Pancreas (tissue), 10 donors: ENCODE measurements at places on chromosomes 1 and 21. TPM values are rescaled to one million over a fixed set of nuclear protein-coding genes. Genes with fewer than 3 reads are reported as not detected.

Gene BARHL2
- polyA plus RNA-seq: not detected

DNA sequence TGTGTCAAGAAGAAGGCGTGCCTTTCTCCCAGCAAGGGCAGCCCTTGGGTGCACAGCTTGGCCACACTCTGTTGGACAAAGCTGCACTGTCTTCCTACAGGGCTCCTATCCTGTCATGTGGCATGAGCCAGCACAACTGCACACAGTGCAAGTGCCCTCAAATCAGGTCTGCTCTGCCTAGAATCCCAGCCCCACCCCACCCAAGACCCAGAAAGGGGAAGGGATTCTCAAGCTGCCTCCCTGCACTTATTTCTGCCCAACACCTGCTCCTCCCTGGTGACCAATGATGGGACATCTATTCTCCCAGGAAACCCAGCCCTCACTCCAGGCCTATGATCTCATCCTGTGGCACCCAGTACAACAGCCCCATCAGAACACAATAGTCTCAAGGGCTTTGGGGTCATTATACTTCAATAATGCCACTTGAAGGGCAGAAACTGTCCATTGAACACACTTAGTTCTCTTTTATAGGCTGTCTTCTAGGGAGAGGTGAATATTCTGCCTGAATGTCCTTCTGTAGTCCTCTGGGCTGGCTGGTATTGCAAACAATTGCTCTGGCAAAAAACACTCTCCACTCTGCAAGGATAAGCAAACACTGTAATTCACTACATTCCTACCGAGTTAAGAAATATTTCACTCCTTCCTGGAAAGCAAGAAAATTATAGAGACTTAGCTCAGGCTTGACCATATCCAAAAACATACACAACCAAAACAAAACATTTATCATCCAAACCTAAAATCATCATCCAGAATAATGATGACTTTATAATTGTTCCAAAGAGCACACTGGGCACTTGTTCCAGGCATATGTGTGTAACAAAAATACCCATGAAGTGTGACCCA is 43.1 kb upstream of the IGSF3 start:
- DNase-seq: no peak

- DNase-seq: no peak
Observed at GRCh38 chr1:76185207-76185606, 110.7 kb downstream of the ST6GALNAC3 start.

- peak; percentile 52 for DNase-seq
Observed at GRCh38 chr1:91744953-91745639, 140.9 kb downstream of the TGFBR3 start.

- no peak for DNase-seq
Observed at GRCh38 chr1:8578936-8579335, 238.5 kb downstream of the RERE start.

GRCh38 chr1:99146129-99146848 is 118.0 kb upstream of the PLPPR4 start:
- DNase-seq: no peak

DNA sequence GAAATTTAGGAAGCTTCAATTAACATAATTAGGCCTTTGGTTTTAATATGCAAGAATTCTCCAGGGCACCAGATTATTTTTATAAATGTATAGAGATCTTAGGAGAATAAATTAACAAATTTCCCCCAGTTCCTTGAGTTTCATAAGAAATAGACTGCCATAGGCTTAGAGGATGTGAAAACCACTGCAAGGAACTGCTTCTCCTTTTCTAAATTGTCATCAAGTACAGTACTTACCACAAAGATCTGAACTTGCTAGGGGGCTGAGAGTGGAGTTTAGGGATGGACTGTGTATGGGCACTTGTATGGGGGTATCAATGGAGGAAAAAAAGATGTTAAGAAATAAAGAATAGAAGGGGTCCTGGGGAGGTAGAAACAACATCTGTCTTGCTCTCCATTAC is 31.1 kb downstream of the LHX8 start:
- DNase-seq: no peak

Gene PEX10
- polyA plus RNA-seq: 16.3 TPM

Gene TRIM67
- 0.05 TPM for polyA plus RNA-seq

DNA sequence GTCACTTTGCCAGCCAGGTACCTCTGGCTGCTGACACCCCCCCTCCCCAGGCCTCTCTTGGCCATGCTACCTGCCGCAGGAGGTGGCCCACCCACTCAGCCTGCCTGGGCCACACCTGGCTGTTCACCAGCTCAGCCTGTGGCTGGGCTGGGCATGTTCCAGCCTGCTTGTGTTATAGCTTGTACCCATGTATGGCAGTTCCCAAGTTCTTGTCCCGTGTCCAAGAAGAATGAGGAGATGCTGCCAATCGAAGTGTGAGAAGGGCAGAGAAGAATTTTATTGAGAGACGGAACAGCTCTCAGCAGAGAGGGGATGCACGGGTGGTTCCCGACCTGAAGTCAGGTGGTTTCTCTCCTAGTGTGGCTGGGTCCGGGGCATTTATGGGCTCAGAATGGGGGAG is 3.9 kb upstream of the MMEL1 start:
- DNase-seq: no peak

DNA sequence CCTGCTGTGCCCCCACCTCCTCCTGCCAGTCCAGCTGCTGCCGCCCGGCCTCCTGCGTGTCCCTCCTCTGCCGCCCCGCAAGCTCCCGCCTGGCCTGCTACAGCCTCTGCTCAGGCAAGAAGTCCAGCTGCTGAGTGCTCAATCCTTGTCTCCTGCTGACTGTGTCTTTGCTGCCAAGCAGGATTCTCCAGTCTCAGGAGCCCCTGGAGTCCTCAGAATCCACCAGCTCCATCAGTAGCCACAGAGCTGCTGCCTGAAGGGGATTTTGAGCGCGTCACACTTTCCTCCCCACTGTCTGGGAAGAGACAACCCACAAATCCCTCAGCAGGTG is 973 bp downstream of the KRTAP10-11 start:
- no peak for DNase-seq

Gene FCRL6
- 0.19 TPM for polyA plus RNA-seq

- DNase-seq: no peak
Observed at GRCh38 chr21:15749861-15750159, 20.0 kb downstream of the USP25 start.

- DNase-seq: no peak
Observed at GRCh38 chr21:20443558-20444155, 554.6 kb upstream of the NCAM2 start.

Gene ALG14
- 1.1 TPM for polyA plus RNA-seq

DNA sequence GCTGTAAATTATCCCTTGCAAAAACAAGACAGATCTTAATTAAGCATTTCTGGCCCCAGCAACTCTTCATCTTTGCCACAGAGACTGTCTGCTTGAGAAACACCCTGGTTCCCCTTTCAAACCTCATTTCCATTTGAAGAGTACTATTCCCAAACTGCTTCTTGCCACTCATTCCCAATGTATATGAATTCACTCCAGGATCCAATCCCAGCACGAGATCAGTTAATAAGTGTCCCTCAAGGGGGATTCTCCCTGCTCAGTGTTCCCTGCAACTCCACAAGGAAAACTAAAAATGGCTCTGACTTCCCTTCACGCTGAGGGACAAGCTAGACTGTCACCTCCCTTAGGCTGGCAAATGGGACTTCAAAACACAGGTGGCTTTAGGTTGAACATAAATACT is 173.2 kb downstream of the SIPA1L2 start:
- DNase-seq: no peak

Gene CELA2B
- polyA plus RNA-seq: 186 TPM

Gene ACKR1
- 27.0 TPM for polyA plus RNA-seq

Gene TSACC
- 0.56 TPM for polyA plus RNA-seq

Gene TFF3
- polyA plus RNA-seq: 16.5 TPM

Gene LCE3D
- polyA plus RNA-seq: not detected

GRCh38 chr1:56639211-56639610 is 5.9 kb upstream of the PRKAA2 start:
- no peak for DNase-seq

- no peak for DNase-seq
Observed at GRCh38 chr1:76388261-76388660, 313.7 kb downstream of the ST6GALNAC3 start.

- DNase-seq: peak; percentile 52
Observed at GRCh38 chr1:166975361-166976129, at the start of gene ILDR2. TSS of gene ILDR2 (minus strand) at chr1:166975540. CDS start at chr1:166975268, 272 bp downstream.

DNA sequence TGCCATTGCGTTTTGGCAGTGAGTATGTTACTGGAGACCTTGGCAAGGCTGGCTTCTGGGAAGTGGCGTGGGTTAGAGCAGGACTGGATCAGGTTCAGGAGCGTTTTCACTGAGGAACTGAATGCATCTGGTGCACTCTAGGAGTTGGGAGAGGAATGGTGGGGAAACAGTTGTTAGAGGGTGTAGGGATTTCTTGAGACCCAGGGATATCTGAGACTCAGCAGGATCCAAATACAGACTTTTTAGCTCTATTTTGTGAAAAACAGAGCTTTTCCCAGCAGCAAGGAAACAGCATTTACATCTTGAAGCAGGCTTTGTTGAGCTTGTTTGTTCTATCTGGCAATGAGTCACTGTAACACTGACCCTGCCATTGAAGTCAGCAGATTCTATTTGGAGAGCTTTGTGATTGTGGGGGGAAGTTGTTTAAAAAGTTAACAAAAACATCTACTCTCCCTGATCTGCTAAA is 56.9 kb upstream of the NRIP1 start:
- DNase-seq: peak; percentile 85

- DNase-seq: no peak
Observed at GRCh38 chr1:58874342-58874741, 90.5 kb upstream of the JUN start.

- no peak for DNase-seq
Observed at GRCh38 chr1:200590001-200590400, 30.6 kb downstream of the KIF14 start.

- DNase-seq: no peak
Observed at GRCh38 chr1:151187205-151187604, 2.8 kb downstream of the VPS72 start.

GRCh38 chr1:54710434-54710833 is 5.2 kb upstream of the TTC4 start:
- no peak for DNase-seq

Gene ELF3
- polyA plus RNA-seq: 284 TPM

DNA sequence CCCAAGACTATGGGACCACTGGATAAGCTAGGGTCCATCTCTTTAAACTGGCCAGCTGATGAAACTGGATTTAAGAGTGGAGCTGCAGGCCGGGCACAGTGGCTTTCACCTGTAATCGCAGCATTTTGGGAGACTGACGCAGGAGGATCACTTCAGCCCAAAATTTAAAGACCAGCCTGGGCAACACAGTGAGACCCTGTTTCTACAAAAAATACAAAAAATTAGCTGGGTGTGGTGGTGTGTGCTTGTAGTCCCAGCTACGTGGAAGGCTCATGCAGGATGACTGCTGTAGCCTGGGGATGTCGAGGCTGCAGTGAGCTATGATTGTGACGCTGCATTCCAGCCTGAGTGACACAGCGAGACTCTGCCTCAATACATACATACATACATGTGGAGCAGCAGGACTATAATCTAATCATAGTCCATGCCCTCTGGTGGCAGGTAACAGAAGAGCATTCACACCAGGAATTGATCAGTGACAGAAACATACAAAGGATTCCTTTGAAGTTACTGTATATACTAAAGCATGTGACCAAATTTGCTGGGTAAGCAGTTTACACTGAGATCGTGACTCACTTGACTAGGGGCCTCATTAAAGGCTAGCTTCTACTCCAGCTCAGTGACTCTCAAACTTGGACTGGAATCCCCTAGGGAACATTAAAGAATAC is 101.5 kb upstream of the SLFNL1 start:
- no peak for DNase-seq

Gene PLA2G2F
- polyA plus RNA-seq: not detected

- DNase-seq: no peak
Observed at GRCh38 chr21:38813547-38813946, 7.8 kb downstream of the ETS2 start.

Gene MAP3K6
- polyA plus RNA-seq: 51.2 TPM

- DNase-seq: no peak
Observed at GRCh38 chr1:77948841-77949424, 29.9 kb downstream of the FUBP1 start.

GRCh38 chr1:116990612-116991151 is 10.9 kb upstream of the CD101 start:
- no peak for DNase-seq

DNA sequence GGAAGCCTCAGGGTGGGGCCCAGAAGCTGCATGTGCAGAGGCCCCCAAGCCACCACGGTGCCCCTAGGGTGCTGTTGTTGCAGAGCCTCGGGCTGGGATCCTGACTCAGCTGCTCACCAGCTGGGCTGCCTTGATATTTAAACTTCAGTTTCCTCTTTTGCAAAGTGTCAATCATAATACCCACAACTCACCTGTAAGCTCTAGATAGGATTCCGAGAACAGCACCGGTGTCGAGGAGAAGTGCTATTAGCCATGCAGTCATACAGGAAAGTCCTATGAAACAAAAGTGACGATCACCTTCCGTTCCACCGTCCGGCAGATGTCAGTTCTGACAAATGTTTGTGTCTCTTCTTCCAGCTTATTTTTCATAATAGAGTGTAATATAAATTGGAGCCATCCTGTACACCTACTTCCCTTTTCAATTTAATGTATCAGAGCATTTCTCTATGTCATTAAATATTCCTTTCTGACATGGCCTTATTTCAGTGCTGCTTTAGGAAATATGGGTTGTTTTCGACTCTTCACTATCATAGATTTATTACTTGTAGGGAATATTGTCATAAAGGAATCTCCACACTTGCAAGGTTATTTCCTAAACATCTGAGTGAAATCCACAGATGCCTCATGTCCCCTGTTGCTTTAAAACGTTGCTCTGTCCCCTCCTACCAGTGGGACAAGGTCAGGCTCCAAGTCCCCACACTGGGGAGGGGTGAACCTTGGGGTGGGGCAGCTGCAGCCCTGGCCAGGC is 100.8 kb downstream of the SIK1 start:
- DNase-seq: no peak

DNA sequence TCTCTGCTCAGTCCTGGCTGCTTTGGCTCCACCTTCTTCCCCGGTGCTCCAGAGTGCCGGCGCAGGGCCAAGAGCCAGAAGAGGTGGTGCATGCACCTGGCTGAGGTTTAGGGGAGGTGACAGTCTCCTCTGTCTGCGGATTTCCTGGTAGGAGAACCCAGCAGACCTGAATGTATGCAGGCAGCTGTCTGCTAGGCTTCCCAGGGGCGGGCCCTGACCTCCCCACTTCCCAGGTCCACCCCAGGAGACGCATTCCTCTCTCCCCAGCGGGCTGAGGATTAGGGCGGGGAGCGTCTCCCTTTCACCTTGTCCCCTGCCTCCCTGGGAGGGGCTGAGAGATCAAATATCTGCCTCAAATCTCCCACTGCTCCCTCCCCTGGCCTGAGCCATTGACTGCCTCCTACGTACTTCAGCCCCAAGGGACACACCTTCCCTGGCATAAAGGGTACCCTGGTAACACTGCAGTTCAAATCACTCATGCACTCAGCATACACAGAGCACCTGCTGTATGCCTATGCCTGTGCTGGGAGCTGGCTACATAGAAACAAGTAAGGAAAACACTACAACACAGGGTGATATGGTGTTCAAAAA is 27.5 kb downstream of the DMBX1 start:
- DNase-seq: peak; percentile 87

DNA sequence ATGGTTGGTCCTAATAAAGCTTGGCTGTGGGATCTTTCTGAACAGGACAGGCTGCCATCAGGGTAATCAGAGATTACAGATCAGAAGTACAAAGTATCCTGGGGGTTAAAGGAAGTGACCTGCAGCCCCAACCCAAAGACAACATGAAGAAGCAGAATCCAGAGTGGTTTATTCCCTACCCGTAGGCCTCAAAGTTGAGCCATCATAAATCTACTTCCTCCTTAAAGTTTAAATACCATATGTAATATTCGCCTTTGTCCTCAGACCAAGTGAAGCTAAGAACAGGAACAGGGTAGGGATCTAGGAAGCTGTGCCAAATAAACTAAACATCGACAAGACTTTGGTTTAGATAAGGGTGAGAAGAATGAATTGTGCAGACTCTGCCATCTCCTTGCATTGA is 15.9 kb upstream of the DHX9 start:
- DNase-seq: no peak

Gene KCNJ9
- 0.04 TPM for polyA plus RNA-seq

GRCh38 chr1:91582431-91582921 is 81.8 kb downstream of the CDC7 start:
- DNase-seq: no peak
